Upper lobe of left lung (tissue), 6 donors: ENCODE measurements at places on chromosomes 11 and 22. TPM values are rescaled to one million over a fixed set of nuclear protein-coding genes. Genes with fewer than 3 reads are reported as not detected.

DNA sequence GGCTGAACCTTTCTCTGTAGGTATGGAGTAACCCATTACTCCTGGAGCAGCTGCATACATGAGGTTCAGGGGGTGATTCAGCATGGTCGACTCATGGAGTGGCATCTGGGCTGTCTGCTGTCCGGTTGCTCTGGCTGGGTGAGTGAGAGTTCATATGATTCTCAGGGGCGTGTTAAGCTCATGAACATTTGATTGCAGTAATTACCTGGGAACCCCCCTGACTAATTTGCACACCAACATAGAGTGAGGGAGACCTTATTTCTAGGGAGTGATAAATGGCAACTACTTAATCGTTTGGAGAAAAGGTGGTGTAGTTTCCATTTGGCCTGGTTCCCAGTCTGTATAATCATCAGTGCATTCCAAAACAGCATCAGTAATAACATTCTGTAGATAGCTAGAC, 661.9 kb downstream of the ETS1 start:
- no peak overlapping the region for H3K27ac ChIP-seq
- H3K4me3 ChIP-seq, result no peak overlapping the region
- H3K4me1 ChIP-seq, result no peaks in the 10 kb centered on the region

- H3K4me1 ChIP-seq, result no peaks in the 10 kb centered on the region
- H3K36me3 ChIP-seq, result no peaks in the 10 kb centered on the region
- H3K4me3 ChIP-seq, result no peak overlapping the region
- H3K27me3 ChIP-seq, result no peaks in the 10 kb centered on the region
- DNase-seq, result no peak
These were observed 17.2 kb downstream of the PPFIBP2 start for GRCh38 chr11:7531011-7531410.

DNA sequence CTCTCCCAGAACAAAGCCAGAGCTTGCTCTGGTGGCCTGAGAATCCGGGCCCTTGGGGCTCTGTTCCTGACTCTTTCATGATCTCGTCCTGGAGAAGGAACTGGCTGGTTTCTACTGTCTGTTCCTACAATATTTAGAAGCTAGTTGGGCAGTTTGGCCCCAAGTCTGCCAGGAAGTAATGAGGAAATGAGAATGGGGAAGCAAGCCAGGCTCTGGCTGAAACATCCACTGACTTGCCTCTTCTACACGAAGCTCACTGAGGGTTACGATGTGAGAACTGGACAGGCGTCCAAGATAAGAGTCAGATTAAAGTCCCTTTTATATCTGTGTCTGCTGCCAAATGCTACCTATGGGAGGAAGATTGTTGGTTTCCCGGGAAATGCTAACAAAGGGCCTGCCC, 110.0 kb upstream of the KIRREL3 start:
- H3K36me3 ChIP-seq, result no peaks in the 10 kb centered on the region
- no peak overlapping the region for H3K4me3 ChIP-seq
- H3K27me3 ChIP-seq, result no peaks in the 10 kb centered on the region
- no peak for DNase-seq

DNA sequence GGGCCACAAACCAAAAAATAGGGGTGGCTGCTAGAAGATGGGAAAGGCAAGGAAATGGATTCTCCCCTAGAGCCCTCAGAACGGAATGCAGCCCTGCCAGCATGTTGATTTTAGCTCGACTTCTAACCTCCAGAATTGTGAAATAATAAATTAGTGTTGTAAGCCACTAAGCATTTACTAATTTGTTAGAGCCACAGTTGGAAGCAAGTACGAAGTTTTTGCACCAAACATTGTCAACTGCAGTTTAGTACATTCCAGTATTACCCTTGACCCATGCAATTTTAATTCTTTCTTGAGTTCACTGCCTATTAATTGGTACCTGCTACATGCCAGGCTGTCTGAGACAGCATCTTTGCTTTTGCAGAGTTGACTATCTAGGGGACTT, 32.2 kb downstream of the PARVA start:
- peaks cover 39% of the 10 kb centered on the region for H3K4me1 ChIP-seq
- H3K4me3 ChIP-seq, result no peak overlapping the region
- no peak for DNase-seq
- peak overlapping the region; percentile 66 for H3K27ac ChIP-seq
- no peaks in the 10 kb centered on the region for H3K27me3 ChIP-seq

DNA sequence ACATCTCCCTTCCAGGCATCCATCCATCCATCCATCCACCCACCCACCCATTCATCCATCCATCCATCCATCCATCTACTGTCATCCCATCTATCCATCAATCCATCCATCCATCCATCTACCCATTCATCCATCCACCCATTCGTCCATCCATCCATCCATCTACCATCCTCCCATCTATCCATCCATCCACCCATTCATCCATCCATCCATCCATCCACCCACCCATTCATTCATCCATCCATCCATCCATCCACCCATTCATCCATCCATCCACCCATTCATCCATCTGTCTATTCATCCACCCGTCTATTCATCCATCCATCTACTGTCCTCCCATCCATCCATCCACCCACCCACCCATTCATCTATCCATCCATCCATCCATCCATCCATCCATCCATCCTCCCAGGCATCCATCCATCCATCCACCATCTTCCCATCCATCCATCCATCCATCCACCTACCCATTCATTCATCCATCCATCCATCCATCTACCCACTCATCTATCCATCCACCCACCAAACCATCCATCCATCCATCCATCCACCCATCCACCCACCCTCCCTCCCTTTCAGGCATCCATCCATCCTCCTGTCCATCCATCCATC, 33.7 kb downstream of the OSBPL5 start:
- no peaks in the 10 kb centered on the region for H3K27me3 ChIP-seq
- no peak overlapping the region for H3K4me3 ChIP-seq
- H3K36me3 ChIP-seq, result no peaks in the 10 kb centered on the region

GRCh38 chr11:92022499-92022898, 202.1 kb upstream of the FAT3 start:
- H3K27me3 ChIP-seq, result no peaks in the 10 kb centered on the region
- no peak overlapping the region for H3K27ac ChIP-seq
- no peaks in the 10 kb centered on the region for H3K36me3 ChIP-seq
- H3K4me3 ChIP-seq, result no peak overlapping the region

DNA sequence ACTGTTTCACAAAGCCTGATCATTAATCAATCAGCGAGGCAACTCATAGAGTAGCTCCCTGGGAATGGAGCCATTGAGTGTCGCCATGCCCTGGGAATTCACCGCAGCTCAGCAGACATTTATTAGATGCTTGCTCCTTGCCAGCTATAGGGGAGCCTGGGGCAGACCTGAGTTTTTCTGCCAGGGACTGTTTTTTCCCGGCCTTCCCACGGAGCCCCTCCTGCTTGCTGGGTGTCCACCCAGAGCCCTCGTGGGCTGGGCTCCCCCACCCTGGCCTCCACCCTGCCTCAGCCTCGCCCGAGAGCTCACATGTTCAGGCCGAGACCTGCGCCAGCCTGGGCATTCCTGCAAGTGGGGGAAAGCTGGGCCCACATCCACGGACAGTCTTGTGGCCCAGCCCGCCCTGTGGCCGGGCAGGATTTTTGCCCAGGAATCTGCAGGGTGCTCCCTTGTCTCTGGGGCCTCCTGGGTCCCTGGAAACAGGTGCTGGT, 64.9 kb downstream of the SMIM38 start:
- H3K4me1 ChIP-seq, result no peaks in the 10 kb centered on the region
- H3K4me3 ChIP-seq, result no peak overlapping the region
- no peaks in the 10 kb centered on the region for H3K36me3 ChIP-seq

DNA sequence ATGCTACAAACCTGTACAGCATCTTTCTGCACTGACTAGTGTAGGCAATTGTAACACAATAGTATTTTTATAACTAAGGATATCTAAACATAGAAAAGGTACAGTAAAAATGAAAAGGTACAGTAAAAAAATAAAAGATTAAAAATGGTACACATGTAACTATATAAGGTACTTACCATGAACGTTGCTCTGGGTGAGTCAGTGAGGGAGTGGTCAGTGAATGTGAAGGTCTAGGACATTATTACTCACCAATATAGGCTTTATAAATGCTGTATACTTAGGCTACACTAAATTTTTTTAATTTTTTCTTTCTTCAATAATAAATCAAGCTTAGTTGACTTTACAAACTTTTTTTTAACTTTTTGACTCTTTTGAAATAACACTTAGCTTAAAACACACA, 59.9 kb downstream of the EIF3M start:
- H3K27me3 ChIP-seq, result no peaks in the 10 kb centered on the region
- no peaks in the 10 kb centered on the region for H3K36me3 ChIP-seq
- no peaks in the 10 kb centered on the region for H3K4me1 ChIP-seq

GRCh38 chr11:88231894-88232482, 56.7 kb upstream of the RAB38 start:
- no peak overlapping the region for H3K4me3 ChIP-seq
- H3K27ac ChIP-seq, result no peak overlapping the region
- no peak for DNase-seq
- H3K4me1 ChIP-seq, result no peaks in the 10 kb centered on the region
- H3K27me3 ChIP-seq, result no peaks in the 10 kb centered on the region

DNA sequence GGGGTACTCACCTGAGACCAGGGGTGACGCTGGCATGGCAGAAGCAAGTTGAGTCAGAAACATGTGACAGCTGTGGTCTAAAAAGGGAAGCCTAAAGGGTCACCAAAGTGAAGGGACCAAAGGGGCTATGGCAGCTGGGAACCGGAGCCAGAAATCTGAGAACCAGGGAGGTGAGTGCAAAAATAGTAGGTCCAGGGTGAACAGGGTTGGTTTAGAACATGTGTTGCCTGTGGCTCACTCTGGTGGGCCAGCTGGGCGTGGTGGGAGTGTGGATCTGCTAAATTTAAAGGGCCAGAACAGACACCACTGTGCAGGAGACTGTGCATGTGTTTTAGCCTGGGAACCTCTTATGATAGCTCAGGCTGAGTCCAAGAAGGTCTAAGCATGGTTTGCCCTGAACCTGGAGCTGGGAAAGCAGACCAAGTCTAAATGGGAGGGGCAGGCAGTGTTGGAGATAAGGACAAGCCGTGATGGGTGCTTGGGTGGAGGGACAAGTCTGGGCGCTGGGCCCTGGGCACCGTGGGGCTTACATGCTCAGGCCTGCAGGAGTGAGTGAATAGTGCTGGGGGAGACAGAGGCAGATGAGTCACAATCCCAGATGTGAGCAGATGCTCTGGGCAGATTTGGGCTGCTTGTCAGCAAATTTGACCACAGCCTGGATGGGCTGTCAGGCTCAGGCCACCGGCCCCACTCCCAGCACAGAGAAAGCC, 41.4 kb upstream of the ZBED5 start:
- H3K4me1 ChIP-seq, result peaks cover 37% of the 10 kb centered on the region
- H3K27me3 ChIP-seq, result no peaks in the 10 kb centered on the region
- peak overlapping the region; percentile 91 for H3K27ac ChIP-seq

The OR52H1 gene
- not detected for total RNA-seq

DNA sequence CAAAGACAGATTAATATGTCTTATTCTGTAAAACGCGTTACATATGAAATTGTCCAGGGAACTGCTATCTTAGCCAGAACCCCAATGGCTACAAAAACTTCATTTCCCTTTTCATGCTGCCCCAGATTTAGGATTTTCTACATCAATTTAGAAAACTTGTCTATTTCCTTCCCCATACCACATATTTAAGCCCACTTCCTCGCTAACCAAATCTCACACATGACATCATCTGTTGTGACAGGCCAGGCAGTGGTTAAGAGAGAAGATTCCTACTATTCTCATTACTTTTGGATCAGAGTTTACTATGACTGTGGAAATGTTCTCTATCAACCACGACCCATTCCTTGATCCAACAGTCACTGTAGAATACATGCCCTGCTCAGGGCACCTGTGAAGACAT, 15.9 kb downstream of the CCDC82 start:
- H3K36me3 ChIP-seq, result peaks cover 44% of the 10 kb centered on the region
- H3K27ac ChIP-seq, result no peak overlapping the region
- H3K4me3 ChIP-seq, result no peak overlapping the region
- no peak for DNase-seq

DNA sequence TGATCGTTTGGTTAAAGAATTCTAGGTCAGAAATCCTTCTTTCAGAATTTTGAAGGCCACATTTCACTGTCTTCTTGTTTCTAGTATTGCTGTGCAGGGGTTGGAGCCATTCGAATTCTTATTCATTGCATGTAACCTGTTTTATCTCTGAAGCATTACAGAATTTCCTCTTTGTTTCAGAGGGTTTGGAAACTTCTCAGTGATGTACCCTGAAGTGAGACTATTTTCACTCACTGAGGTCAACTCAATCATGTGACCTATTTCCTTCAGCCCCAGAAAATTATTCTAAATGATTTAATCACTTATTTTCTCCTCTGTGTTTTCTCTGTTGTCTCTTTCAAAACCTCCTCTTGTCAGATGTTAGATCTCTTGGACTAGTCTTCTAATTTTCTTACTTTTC, 147.8 kb downstream of the ENTHD1 start:
- H3K4me3 ChIP-seq, result no peak overlapping the region
- H3K36me3 ChIP-seq, result no peaks in the 10 kb centered on the region
- H3K27me3 ChIP-seq, result no peaks in the 10 kb centered on the region
- no peak overlapping the region for H3K27ac ChIP-seq

The ZDHHC5 gene
- 81.9 TPM for total RNA-seq

The CECR2 gene
- total RNA-seq, result 14.6 TPM

GRCh38 chr11:75204685-75205563, 35.6 kb upstream of the TPBGL start:
- peaks cover 3% of the 10 kb centered on the region for H3K36me3 ChIP-seq
- H3K27me3 ChIP-seq, result no peaks in the 10 kb centered on the region
- DNase-seq, result no peak
- H3K4me1 ChIP-seq, result peaks cover 8% of the 10 kb centered on the region
